ENCODE measurements at places on chromosomes 16 and 17.

GRCh38 chr17:41153856-41154255, 4.2 kb upstream of the KRTAP4-5 start:
- no peak for DNase-seq

DNA sequence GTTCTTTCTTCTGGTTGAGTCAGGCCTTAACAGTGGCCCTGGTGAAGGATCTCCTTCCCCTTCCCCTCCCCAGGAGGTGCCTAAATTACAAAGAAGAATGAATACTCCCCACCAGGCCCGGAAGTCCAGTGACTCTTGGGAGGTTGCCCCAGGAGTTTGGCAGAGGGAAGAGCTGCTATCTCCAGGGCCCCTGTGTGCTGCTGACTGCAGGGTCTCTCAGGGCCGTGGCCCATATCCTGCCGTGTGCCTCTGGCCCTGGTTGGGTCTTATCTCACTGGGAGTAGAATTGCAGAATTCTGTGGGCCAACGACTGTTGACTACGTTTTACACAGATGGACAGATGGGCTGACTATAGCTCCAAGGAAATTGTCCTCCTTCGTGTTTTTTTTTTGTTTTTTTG, 28.0 kb downstream of the AKAP1 start:
- no peak for DNase-seq

GRCh38 chr16:85252014-85252413, 139.7 kb upstream of the CIBAR2 start:
- DNase-seq = no peak

GRCh38 chr16:20901436-20902112, 1.0 kb downstream of the LYRM1 start:
- DNase-seq = no peak

DNA sequence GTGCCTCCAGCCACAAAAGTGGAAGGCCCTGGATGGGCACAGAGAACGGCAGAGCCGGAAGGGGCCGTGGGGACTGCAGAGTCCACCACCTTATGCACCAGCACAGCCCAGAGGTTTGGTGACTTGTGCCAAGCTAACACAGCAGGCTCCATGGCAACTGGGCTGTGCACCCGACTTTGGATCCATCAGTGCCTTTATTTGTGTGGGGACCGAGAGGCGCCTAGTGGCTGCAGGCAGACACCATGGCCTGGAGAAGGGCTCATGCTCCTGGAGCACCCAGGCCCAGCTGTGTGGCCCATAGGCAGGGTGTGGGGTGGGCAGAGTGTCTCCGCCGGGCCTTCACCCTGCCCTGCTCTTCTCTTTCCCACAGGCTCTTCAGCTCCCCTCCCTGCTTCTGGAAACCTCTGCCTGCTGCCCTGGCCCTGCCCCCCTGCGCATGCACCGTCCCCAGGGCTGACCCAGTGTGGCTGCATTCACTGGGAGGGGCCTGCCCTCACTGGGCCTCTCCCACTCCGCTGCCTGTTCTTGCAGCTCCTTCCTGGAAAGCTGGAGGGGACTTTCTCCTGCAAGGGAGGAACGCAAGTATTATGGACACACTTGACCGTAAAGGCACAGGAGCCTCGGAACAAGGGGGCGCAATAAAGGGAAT, 10.1 kb downstream of the C16orf90 start:
- no peak for DNase-seq

All from iPS DF 19.7 (cell line).